Skin of body (tissue), 3 donors: ENCODE measurements at places on chromosomes 6 and 20.

DNA sequence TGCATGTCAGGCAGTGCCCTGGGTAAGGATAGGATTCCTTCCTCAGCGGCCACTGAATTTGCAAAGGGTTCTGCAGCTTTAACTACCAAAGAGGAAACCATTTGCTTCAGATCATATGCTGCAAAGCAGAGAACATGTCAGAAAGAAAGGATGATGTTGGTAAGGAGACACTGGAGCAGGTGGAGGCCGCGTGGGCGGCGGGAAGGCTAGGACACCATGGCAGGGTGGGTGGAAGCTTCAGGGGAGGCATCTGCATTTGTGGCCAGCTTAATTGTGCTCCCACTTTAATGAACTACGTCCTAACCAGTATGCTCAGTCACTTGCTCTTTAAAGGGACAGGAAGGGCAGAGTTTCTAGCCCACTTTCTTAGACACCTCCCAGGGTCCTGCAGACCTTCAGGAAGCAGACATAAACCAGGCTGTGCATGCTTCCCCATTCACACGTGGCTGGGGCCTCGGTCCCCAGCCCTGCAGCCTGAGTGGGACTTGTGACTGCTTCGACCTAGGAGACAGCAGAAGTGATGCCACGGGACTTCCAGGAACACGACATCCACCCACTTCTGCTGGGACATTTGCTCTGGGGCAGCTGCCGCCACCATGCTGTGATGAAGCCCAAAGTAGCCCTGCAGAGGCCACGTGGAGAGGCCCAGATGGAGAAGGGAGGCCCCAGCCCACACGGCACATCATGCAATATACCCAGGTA lies 76.1 kb downstream of the GINS1 start:
- DNase-seq: no peak

- DNase-seq: no peak
These were observed 55.8 kb downstream of the SOBP start for GRCh38 chr6:107545763-107546162.

DNA sequence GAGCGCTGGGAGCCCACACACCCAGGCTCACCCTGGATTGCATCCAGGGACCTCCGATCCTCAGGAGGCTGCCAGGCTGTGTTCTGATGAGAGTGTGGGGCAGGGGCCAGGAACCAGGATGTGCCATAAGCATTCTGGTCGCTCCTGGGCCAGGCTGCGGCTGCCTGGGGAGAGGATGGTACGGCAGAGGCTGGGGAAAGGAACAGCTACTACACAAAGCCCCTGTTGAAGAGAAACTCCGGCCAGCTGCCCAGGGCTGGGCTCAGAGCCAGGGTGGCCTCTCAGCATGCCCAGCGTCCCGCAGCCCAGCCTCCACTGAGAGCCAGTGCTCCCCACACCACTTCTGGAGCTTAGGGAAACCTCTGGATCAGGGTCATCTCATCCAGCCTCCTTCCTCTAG lies 21.7 kb upstream of the OCSTAMP start:
- no peak for DNase-seq

GRCh38 chr20:18609741-18610140 lies 21.9 kb downstream of the DTD1 start:
- DNase-seq: no peak

DNA sequence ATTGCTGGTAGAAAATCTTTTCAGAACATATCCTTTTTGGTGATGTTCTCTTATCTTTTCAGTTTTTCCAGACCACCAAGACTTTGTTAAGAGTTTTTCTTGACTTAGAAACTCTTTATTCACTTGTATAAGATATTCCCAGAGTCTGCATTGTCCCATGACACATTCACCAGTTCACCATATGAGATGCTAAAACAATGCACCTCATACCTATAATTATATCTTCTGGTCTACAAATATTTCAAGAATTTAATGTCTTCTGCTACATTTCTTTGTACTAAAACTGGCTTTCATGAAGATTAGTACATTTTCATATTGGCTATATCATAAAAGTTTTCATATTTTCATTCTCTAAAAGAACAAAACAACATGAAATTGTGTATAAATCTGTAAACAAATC lies 111.3 kb downstream of the ADGRG6 start:
- no peak for DNase-seq

- DNase-seq: no peak
These were observed 234.9 kb downstream of the ERMARD start for GRCh38 chr6:169986171-169986847.

GRCh38 chr20:57902473-57902872 lies 192.7 kb upstream of the PMEPA1 start:
- DNase-seq: no peak

GRCh38 chr20:63463400-63464288 lies 8.8 kb downstream of the KCNQ2 start:
- no peak for DNase-seq

DNA sequence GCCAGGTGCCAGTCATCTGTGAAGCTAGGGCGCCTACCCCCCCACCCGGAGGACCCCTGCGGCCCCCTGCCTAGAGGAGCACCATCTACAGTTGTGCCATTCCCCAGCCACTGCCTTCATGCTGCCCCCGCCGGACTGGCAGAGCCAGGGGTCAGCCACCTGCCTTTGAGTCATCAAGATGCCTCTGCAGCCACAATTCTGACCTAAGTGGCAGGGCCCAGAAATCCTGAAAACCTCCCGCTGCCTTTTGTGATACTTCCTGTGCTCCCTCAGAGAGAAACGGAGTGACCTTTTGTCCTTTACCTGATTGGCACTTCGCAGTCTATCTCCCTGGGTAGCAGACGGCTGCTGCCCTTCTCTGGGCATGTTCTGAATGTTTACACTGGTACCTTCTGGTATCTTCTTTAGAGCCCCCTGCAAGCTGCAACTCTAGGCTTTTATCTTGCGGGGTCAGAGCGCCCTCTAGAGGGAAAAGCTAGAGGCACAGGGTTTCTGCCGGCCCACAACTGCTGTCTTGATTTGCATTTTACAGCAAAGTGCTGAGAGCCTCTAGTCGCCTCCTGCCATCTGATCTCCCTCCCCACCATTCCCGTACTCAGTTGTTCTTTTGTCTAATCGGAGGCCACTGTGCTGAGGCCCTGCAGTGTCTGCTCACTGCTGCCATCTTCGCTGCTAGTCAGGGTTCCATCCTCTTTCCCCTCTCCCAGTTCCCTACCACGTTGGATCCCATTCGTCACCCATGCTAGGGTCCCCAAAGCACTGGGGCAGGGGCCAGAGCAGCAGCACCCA lies 26.9 kb downstream of the SPATA2 start:
- peak; percentile 46 for DNase-seq

GRCh38 chr6:125759184-125759902 lies 9.9 kb downstream of the HEY2 start:
- no peak for DNase-seq

GRCh38 chr20:829551-829950 lies 4.0 kb upstream of the FAM110A start:
- no peak for DNase-seq

- DNase-seq: no peak
These were observed 114.5 kb downstream of the SYCP2 start for GRCh38 chr20:59818911-59819310.

- no peak for DNase-seq
These were observed 52.8 kb downstream of the ZMYND8 start for GRCh38 chr20:47303736-47304135.

DNA sequence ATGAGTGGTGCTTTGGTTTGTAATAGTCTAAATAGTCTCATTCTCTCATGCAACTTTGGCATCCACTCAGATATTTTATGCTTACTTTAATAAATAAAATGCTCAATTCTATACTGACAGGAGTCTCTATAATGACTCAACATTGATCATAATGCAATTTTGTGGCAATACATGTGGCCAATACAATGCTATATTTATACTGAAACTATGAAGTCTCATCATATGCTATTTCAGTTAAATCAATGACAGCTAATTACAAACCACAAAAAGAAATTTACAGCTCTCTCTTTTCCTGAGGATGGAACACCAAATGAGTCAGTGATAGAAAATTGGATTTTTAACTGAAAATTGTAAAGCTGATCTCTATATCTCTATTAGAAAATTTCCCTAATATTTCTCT lies 77.1 kb downstream of the WASF1 start:
- DNase-seq: no peak

DNA sequence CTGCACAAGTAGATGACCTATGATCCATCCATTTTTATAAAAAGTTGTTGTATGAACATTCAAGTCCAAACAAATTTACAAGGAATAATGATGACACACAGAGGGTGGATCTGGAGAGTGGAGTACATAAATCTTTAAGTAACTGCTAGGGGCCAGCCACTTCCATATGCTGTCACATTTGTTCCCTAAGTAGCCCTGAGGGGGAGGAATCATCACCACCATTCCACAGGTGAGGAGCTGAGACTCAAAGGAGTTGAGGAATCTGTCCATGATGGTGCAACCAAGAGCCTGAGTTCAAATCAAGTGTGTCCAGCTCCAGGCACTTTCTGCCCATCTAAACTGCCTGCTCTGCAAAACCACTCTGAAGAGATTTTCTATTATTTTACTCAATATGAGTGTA lies 132.1 kb downstream of the AIG1 start:
- no peak for DNase-seq

- no peak for DNase-seq
These were observed 4.8 kb upstream of the BCAS4 start for GRCh38 chr20:50789968-50790650.

GRCh38 chr6:148466158-148466557 lies 123.5 kb downstream of the SASH1 start:
- no peak for DNase-seq
